NCI-H524 (cell line): ENCODE measurements at places on chromosomes 2 and 18.

DNA sequence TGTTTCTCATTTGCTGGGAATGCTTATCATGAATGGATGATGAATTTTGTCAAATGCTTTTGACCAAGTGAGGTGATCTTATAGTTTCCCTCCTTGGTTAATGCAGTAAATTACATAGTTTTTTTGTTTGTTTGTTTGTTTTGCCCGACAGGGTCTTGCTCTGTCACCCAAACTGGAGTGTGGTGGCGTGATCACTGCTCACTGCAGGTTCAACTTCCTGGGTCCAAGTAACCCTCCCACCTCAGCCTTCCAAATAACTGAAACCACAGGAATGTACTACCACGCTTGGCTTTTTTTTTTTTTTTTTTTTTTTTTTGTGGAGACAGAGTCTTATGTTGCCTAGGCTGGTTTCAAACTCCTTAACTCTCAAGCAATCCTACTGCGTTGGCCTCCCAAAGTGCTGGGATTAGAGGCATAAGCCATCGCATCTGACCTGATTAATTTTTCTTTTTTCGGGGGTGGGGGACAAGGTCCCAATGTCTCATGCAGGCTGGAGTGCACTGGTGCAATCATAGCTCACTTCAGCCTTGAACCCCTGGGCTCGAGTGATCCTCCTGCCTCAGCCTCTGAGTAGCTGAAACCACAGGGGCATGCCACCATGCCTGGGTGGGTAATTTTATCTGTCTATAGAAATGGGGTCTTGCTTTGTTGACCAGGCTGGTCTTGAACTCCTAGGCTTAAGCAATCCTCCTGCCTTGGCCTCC lies 48.6 kb downstream of the SMAD2 start:
- DNase-seq, result no peak

GRCh38 chr18:41170346-41170745 lies 784.7 kb upstream of the PIK3C3 start:
- DNase-seq, result no peak

- no peak for DNase-seq
Measured at GRCh38 chr18:6328621-6329010, 86.1 kb downstream of the L3MBTL4 start.

DNA sequence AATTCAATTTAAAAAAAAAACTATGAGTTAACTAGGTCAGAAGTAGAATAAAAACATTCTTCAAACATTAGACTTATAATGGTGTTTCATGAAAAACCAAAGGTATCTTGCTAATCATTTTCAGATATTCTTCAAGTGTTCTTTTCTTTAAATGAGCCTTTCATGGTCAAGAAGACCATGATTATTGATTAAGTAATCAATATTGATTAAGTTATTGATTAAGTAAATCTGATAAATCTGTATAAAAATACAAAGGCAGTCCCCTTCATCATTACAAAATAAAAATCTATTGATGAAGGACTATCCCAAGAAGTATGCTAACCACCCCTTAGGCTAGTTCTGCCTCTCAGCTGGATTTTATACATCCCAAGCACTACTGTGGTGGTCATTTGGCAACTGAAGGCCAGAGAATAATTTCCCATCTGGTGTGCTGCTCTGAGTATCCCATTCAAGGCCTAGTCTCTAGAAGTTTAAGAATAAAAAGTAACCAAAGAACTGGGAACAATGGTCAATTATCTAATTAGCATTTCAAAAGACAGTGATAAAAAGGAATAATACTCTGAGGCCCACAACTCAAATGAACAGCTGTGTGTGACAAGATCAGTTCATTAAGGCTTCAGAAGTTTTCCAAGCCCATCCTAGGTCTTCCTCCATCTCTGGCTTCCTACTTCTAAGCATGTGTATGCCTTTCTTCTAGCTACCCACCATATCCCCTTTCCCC lies 63.5 kb downstream of the TCF4 start:
- DNase-seq, result no peak

DNA sequence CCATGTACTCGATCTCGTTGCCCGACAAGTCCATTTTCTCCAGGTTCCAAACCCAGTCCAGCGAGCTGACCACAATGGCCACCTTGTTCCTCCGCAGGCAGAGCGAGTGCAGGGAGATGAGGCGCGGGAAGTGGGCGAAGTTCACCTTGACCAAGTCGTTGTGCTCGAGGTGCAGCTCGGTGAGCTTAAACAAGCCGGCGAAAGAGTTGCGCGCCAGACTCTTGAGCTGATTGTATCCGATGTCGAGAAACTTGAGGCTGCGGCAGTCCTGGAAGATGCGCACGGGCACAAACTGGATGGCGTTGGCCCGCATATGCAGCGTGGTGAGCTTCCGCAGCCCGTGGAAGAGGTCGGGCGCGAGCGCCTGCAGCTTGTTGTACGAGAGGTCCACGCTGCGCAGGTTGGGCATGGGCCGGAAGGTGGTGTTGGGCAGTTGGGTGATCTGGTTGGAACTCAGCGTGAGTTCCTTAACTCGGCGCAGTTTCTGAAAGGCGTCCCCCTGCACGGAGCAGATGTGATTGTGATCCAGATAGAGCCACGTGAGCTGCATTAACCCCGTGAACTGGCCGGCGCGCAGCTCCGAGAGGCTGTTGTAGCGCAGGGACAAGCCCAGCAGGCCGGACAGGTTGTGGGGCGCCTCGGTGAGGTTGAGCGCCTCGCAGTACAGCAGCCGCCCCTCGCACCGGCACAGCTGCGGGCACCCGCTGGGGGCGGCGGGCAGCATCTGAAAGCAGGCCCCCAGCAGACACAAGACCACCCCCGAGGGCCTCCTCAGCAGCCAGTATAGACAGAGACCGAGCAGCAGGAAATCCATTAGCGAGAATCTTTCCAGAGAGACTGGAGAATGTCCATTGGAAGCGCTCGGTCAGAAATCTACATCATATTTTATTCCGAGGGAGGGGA lies 1.3 kb downstream of the LRRTM1 start:
- DNase-seq, result no peak

GRCh38 chr2:191276792-191277465 lies 31.7 kb downstream of the MYO1B start:
- DNase-seq, result no peak

DNA sequence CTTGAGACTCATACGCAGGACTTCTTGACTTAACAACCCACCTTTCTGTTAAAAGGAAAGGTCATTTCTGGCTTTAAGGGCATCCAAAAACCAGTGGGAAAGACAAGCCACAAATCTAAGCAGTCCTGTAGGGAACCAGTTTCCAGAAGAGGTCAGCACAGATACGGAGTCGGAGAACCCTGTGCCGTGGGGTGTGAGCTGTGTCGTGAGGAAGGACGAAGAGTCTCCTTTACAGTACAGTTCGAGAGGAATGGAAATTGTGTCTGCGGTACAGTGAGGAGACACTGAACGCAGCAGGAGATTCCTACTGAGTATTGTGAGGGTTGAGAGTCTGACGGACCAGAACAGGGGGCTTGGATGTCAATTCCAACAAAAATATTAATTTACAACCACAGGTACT lies 17.7 kb downstream of the SLC30A3 start:
- no peak for DNase-seq

GRCh38 chr2:135913727-135914365 lies 37.6 kb upstream of the MCM6 start:
- peak; percentile 49 for DNase-seq

DNA sequence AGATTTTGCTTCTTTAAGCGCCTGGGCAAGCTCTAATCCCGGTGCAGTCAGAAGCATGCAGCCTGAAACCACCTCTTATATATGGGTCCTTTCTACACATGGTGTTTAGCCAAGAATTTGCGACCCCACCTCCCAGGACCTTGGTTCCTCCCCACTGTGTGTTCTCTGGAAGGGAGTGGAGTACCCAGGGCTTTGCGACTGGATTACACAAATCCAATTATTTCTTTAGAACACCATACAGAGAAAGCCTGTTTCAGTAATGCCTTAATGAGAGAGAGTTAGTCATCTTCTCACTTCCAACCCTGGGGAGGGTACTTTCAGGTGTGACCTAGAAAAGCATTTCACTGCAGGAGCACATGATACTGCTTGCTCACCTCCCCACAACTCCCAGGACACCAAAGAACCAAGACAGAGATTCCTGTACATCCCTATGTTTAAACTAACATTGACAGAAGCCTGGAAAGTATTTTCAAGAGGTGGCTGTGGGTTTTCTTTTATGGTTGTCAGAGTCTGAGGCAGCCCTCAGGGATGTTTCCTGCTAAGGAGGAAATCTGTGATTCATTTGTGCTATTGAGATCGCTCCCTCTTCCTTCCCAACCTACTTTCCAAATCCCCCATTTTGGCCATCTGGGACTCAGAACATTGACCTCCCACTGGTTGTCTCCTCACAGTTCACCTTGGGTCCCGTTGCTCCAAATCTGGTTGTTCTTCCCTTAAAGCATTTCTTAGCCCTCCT lies at the start of gene CAPN14:
CAPN14 (minus strand) TSS at position 51 of the 736 bp plus-strand sequence. CDS start 12,068 bp downstream, outside the sequence.
- no peak for DNase-seq

DNA sequence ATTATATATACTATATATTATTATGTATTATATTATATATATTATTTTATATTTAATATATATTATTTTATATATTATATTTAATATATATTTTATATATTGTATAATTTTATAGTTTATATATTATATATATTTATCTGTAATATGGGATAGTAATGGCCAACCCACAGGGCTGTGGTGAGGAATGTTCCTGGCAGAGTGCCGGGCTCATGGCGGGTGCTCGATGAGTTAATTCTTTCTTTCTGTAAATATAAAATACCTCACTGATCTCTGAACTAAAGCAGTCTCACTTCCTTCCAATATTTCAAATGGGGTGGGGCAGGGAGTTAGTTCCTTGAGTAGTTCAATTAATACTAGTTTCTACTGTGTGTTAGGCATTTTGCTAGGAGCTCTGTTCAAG lies 389.4 kb downstream of the TSN start:
- DNase-seq, result no peak

GRCh38 chr2:98759338-98759737 lies 28.4 kb upstream of the MGAT4A start:
- no peak for DNase-seq

DNA sequence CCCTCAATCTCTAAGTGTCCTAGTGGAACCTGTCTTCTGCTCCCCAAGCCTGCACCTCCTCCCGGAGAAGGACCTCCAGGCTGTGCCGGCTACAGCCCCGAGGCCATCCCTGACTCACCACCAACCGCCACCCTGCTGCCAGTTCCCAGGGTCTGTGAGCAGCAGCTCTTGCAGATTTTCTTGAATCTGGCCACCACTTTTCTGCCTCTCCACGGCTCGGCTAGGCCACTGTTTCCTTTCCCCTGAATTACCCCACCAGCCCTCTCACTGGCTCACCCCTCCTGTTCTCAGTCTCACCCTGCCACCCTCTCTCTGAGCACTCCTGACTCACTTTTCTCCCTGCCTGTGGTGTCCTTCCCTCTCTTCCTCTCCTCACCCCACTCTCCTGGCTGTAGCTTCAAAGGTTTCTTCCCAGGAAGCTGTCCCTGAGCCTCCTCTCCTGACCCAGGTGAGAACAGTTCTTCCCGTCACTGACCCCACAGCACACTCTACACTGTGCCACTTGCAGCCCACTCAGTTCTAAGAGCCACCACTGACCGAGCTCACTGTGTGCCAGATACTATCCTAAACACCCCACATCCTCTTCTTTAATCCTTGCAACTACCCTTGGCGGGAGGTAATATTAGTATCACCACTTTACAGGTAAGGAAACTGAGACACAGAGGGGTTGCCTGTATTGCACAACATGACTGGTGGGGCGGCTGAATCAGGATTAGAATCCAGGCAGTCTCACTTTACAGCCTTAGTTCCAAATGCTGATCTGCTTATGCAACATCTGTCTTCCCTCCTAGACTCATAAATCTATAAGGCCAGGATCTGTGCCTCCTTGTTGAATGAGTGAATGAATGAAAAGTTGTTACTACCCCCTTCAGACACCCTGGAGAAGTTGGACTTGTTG lies 111.6 kb downstream of the SMAD7 start:
- DNase-seq, result no peak

- DNase-seq, result peak; percentile 89
Measured at GRCh38 chr2:165293440-165294420, 54.5 kb downstream of the SCN2A start.

GRCh38 chr2:174511580-174512260 lies 24.9 kb upstream of the GPR155 start:
- DNase-seq, result no peak

GRCh38 chr2:9250498-9251153 lies 44.0 kb downstream of the ASAP2 start:
- no peak for DNase-seq

DNA sequence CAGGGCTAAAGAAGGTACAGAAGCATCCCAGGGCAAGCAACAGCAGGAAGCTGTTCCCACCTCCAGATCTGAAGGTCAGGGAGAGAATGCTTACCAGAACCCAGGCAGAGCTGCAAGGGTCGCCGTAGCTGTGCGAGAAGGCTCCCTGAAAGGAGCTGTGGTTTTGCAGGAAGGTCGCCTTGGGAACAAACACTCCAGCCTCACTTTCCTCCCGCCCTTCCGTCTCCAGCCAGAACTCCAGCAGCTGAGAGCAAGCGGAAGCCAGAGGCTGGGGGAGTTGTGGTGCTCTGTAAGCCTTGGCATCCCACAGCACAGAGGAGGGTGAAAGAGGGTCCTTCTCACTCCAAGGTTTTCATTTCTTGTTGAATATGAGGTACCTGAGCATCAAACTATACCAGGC lies 18.3 kb upstream of the ICOS start:
- no peak for DNase-seq

DNA sequence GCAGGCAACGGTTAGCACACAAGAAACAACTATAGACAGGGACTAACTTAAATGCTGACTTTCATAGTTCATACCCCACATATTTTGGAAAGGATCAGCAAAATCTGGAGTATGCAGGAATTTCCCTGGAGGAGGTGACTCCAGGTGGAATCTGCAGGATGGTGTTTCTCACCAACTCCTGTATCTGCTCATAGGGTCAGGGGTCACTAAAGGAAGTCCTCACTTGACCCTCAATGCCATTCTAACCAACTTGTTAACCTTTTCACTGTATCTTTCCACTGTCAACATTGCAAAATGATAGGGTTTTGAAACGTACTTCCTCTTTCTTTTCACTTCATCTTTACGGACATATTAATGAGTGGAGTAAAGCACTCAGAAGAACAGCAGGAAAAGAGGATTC lies 207.0 kb upstream of the CXCR4 start:
- no peak for DNase-seq

GRCh38 chr2:197620133-197620532 lies 55.3 kb downstream of the RFTN2 start:
- no peak for DNase-seq

GRCh38 chr2:203551778-203552177 lies 16.7 kb upstream of the RAPH1 start:
- no peak for DNase-seq

- DNase-seq, result no peak
Measured at GRCh38 chr18:43668866-43669265, 391.6 kb upstream of the SYT4 start.
